ENCODE measurements at places on chromosomes 11 and 22.

- no peak for DNase-seq
Measured at GRCh38 chr11:68664906-68665305, 19.4 kb upstream of the GAL start.

DNA sequence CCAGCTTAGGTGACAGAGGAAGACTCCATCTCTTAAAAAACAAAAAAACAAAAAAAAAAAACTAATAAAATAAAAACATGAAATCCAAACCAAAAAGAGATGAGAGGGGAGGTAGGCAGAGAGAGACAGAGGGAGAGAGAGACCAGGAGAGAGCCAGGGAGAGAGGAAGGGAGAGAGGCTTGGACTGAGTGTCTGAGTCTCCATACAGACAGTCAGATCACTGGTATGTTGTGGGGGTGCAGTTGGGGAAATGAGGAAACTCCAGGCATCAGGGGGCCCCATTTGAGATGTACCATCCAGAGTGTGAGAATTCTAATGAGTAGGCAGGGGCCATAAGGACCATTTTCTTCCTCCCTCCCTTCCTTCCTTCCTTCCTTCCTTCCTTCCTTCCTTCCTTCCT is 53.1 kb upstream of the SEPTIN5 start:
- DNase-seq = no peak

- no peak for DNase-seq
Measured at GRCh38 chr11:40185793-40186192, 1273.7 kb downstream of the LRRC4C start.

- no peak for DNase-seq
Measured at GRCh38 chr22:49211176-49211575, 616.5 kb downstream of the BRD1 start.

GRCh38 chr11:76033699-76034098 is 172.6 kb downstream of the WNT11 start:
- DNase-seq = no peak

- DNase-seq = no peak
Measured at GRCh38 chr11:120392314-120392713, 56.1 kb downstream of the ARHGEF12 start.

DNA sequence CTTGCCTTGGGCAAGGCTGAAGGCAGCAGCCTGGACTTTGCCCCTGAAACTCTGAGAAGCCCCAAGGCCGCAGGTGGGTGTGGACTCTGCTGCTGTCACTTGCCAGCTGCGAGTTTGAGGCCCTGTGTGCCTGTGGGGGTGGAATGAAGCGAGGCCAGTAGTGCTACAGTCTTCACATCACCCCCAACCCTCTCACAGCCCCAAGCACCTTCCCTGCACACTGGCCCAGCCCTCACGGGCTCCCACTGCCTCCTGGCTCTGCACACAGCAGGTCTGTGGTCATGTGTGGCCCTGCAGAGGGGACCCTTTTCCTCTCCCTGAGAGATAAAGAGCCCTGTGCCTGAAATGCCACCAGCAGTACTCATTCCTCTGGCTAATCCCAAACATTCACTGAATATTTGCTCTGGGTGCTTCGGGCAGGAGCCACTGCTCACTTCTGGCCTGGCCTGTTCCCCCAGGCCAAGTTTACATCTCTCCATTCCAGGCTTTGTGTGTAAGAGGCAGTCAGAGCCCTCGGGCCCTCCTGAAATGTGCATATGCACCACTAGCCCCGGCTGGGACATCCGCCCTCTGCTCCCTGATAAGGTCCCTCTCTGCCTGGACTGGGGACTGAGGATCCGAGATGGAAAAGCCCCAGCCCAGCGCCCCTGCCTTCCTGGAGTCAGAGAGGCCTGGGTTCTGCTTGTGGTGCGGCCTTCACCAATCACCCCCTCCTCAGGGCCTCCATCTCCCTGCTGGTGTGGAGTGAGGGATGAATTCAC is 17.7 kb downstream of the MGAT3 start:
- no peak for DNase-seq

DNA sequence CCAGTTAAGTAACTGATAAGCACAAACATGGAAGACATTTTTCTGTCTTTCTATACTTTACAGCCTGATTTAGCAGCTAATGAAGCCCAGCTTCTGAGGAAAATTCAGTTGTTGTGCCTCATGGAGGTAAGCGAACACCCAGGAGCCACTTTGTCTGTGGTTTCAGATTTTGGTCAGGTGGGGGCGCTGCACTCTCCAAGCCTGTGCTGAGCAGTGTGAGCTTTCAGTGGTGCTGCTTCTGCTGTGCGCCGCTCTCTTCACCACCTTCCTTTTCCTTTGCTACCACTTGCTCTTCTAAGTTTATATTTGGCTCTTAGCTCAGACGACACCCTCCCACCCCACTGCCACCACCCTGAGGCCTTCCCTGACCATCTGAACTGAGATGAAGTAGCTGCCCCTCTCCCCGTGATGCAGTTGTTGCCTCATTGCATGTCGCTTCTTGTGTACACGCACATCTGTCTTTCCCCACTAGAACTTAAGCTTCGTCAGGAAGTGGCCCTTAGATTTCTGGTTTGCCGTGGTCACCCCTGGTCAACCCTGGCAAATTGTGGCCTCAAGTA is 14.0 kb downstream of the PSMD13 start:
- peak; percentile 79 for DNase-seq

DNA sequence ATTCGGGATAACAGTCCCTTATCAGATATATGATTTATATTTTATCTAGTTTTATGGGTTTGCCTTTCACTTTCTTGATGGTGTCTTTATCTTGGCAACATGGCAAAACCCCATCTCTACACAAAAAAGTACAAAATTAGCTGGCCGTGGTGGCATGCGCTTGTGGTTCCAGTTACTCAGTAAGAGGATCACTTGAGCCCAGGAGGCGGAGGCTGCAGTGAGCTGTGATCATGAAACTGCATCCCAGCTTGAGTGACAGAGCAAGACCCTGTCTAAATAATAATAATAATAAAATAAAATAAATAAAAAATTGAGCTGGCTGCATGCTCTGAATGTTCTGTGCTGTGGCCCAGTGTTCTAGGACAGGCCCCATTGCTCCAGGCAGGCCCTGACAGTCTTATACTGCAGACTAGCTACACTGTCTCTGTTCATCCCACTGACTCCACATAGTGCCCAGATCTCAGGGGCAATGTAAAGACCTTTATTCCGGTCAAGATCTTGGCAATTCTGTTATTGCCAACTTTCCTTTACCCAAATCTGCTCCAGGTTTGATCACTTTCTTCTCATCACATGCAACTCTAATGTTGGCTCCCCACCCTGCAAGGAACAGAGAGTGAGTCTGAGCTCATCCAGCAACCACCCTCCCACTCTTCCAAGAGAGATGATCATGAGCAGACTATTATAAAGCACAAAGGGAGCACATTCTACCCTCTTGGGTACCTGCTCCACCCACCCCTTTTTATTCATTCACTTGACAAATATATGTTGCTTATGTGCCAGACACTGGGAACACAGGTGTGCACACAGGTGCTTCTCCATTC is 8.8 kb downstream of the HSPA8 start:
- no peak for DNase-seq

DNA sequence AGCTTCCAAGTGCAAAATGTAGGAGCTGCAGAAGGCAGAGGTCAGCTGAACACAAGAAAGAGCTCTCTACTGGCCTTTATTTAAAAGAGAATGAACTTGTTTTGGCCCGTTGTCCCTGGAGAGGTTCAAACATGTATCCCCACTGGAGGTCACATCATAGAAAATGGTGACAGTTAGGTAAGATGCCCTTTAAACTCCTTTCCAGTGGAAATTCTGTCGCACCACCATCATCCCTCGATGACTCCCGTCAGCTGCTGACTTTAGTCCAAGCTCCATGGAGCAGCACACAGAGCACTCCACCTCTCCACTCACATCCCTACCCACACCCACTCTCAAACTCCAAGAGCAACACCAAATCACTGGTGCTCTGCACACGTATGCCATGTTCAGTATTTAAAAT is 15.2 kb upstream of the P4HA3 start:
- no peak for DNase-seq

DNA sequence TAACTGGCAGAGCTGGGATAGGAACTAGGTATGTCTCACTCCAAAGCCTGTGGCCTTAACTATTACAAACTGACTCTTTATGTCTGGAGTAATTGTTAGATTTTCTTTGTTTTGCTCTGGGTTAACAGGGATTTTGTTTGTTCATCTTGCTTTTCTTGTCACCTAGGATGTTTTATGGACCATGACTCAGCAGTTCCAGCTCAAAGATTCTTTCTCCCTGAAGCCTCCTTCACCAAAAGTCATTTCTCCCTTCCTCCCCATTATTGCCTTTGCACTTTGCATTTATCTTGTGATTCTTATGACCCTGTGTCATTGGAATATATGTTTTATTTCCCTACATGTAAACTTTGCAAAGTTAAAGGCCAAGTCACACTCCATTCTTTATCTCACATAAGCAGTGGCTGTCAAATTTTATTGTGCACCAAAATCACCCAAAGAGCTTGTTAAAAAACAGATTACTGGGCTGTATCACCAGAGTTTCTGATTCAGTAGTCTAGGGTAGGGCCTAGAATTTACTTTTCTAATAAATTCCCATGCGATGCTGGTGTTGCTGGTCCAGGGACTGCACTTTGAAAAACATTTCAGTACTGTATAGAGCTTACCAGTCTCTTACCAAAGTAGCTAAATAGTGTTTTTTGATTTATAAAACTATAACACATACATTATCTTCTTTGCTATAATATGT is 327.7 kb downstream of the DLG2 start:
- DNase-seq = no peak

DNA sequence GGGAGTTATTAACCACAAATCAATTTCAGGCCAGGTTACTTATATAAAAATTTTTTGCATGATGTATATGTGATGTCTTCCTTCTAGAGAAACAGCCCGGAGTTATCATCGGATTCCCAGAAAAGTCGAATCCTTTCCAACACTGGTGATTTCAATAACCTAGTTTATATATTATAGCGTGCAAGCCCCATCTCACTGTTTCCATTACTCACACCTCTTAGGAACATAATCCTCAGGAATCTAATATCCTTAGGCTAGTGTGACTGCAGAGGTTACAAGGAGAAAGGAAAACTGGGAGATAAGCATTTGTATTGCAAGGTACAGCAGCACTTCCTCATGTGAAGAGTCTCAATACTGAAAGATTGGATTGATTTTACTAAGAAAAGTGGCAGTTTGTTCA is 20.3 kb downstream of the ARHGAP20 start:
- DNase-seq = no peak

GRCh38 chr11:117814766-117815261 is 9.7 kb downstream of the FXYD2 start:
- peak; percentile 74 for DNase-seq

- no peak for DNase-seq
Measured at GRCh38 chr11:110859240-110859840, 147.1 kb upstream of the ARHGAP20 start.

GRCh38 chr11:34345540-34345876 is 12.3 kb downstream of the ABTB2 start:
- no peak for DNase-seq

DNA sequence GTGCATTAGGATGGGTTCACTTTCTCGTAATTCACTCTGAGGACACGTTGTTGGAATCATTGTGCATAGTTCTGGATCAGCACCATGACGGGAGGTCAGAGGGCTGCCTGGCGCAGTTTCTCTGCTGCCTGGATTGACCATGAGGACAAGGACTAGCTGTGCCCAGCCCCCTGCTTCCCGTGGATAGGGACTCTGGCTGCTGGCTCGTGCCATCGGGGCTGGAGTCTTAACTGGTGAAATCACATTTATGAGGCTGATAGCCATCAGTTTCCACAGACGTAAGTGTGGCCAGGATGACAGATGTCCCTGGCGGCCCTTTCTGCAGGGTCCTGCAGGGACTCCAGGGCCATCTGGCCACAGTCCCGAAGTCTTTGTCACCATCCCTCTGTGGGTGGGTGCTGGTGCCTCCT is 24.1 kb upstream of the GRAMD4 start:
- DNase-seq = no peak

DNA sequence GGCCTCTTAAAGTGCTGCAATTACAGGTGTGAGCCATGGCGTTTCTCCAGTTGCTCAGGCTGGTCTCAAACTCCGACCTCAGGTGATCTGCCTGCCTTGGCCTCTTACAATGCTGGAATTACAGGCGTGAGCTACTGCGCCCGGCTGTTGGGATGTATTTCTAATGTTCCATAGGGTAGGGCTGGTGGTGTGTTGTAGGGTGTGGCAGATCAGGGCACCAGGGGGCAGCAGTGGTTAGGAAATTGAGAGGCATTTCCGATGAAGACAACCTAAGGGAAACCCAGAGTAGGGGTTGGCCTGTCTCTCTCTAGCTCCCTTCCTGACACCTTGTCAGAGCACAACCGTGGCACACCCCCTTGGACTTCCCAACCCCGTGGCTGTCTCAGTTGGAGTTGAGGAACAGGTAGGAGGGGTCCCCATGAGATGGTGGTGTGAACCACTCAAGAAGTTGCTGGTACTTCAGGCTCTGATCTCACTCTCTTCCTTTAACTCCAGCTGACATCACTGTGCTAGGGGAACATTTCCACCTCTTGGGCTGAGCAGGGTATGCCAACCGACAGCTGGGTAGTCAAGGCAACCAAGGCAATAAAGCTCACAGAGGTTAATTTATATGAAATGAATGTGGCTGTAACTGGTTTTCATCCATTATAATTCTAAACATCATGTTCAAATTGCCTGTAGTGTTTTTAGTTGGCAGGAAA is 33.0 kb downstream of the YWHAH start:
- peak; percentile 77 for DNase-seq

DNA sequence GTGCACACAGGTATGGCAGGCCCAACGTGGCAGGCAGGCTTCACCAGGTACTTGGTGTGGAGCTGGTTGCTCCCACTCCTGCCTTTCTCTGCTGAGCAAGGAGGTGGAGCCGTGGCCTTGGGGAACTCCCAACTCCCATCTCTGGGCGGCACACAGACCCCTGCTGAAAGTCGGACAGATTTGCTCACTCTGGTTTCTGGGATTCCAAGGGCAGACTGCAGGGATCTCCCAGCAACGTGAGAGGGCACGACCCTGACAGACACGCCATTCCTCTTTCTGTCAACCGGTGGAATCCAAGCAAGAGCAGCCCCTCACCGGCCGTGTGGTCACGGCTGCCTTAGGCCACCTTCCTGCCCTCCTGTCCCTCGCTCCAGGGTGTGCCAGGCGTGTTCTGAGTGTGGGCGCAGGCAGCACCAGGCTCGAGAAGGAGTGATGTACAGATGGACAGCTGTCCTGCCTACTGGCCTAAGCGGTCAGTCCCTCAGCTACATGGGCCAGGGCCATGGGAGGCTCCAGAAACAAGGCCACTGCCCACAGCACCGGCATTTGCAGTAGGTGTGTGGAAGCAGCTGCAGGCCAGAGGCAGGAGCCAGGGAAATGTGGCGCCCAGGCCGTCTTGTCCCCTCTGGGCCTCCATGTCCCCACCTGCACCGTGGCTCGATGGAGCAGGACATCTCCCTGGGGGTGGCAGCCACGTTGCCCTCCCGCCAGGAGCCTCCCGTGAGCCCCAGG is 13.7 kb upstream of the PPARA start:
- DNase-seq = no peak

GRCh38 chr22:45785458-45785857 is 113.8 kb downstream of the ATXN10 start:
- DNase-seq = no peak

DNA sequence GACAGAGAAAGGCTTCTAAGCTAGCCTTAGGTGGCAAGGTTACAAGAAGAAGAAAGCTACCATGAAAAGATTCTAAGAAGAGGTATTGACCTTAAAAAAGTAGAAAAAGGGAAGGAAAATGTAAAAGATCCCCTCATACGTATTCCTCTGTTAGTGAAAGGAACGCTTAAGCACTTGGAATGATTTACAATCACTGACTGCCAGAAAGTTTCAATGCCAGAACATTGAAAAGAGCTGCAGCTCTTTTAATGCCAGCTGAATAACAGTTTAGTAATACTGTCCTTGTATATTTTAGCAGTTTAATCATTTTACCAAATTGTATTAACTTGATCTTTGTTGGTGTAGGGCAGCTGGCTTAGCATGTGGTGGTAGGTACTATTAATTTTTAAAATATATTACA is 650.7 kb downstream of the FAM181B start:
- no peak for DNase-seq

GRCh38 chr11:37504060-37504611 is 906.1 kb upstream of the RAG2 start:
- no peak for DNase-seq
